COLO829 (cell line): ENCODE measurements at places on chromosomes 4 and X.

DNA sequence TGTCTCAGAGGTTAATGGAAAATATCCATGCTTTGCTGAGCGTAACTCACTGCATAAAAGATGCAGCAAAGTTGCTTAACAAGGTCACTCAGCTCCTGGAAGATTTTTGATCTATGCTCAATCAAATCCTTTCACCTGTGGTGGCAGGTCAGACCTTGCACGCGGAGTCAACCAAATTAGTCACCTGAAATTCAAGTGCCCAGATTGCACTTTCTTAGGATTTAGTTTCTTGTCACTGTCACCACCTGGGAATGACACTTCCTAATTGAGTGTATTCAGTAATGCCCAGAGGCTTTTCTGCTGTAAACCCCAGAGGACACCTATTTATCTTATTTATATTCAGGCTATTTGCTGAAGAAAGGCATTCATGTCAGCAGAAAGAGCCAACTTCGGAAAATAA is 215.8 kb upstream of the SMIM31 start:
- DNase-seq, result no peak

GRCh38 chrX:15215366-15215765 is 54.5 kb downstream of the ASB9 start:
- DNase-seq, result no peak

DNA sequence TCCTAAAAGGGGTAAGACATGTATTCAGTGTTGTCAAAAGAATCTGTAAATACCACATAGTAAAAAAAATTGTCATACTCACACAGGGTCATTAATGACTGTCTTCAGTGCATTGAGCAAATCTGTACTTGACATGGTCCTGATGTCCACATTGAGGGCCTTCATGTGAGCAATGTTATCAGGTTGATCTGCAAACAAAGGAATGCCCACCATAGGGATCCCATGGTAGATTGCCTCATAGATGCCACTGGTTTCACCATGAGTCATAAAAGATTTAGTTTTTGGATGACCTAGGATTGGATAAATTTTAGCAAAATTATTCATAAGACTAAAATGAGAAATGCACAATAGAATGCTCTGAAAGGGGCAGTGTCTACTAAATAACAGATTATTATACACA is 38.1 kb upstream of the UGT2B15 start:
- no peak for DNase-seq

GRCh38 chr4:37623125-37623524 is 63.1 kb downstream of the RELL1 start:
- no peak for DNase-seq

- no peak for DNase-seq
These were observed 25.6 kb upstream of the ABCB7 start for GRCh38 chrX:75181721-75182120.

DNA sequence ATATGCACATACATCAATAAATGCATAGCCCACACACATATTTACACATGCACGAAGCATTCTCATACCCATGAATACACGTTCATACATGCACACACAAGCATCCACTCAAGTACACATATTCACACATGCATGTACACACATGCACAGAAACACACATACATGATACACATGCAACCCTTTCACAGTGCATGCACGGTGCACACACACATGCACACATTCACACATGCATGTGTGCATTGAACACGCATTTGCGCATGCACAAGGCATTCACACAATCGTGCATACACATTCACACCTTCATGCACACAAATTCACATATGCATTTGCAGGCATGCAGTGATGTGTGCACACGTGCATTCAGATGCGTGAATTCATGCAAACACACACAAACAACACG is 324.5 kb downstream of the DHRSX start:
- DNase-seq, result no peak

GRCh38 chrX:20906571-20906970 is 467.6 kb upstream of the CNKSR2 start:
- DNase-seq, result no peak

GRCh38 chr4:154399259-154399974 is 92.2 kb downstream of the DCHS2 start:
- DNase-seq, result peak; percentile 78

GRCh38 chrX:79170476-79171035 is 26.1 kb downstream of the GPR174 start:
- DNase-seq, result no peak

DNA sequence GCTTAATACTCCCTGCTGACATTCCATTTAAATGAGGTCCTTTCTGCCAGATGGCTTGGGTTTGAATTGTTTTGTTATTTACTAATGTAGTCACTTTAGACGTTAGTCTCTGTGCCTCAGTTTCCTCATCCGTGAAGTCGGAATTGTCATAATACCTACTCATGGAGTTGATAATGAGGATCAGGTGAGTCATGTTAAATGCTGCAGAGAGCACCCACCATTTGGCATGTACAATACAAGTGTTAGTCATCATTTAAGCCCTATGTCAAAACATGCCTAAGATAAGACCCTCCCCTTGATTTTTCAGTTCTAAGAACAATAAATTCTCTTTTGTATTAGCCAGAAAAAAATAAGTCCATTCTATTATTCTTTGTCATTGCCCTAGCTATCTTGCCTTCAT is 534.8 kb upstream of the HTR2C start:
- no peak for DNase-seq

DNA sequence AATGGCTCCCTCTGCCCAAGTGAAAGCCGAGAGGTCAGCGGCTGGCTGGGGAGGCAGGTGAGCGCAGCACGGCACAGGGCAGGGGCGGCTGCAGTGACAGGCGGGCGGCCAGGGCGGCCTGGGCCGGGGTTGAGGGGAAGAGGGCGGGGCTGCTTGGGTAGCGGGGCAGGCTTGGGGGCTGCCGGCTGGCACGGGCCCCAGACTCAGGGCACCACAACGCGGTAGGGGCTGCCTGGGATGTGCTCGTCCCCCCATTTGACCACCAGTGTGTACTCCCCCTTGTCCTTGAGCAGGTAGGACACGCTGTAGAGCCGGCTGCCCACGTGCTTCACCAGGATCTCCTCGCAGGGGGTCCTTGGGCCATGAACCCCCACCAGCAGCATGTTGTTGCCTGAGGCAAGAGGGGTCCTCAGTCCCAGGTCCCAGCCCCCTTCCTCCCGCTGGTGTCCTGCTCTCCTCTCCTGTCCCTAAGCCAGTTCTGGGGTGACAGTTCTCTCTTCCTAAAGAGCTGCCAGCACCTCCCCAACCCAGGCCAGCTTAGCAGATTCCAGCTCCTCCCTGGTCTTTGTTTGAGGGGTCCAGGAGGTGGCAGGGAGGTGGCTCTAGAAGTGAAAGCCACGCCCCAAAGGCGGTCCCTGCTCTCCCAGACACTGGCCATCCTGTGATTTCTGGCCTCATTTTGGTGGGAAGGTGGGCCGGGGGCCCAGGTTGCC is 25.6 kb downstream of the FLNA start:
- DNase-seq, result no peak

- DNase-seq, result no peak
These were observed 44.1 kb upstream of the SEC24B start for GRCh38 chr4:109389369-109390114.

DNA sequence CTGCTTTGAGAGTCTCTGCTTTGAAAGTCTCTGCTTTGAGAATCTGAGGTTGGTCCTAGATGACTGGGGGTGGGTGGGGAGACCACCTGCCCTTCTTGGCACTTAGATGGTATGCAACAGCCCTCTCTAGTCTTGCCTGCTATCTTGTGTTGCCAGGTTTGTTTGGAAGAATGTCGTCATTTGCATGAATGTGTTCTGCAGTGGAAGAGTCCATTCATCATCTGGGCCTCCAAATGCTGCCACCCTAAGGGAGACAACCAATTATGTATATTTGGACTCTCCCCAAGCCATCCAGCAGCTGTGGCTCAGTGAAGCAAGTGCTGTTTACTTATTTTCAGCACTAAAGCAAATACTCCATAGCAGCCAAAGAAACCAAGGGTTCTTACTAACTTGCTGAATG is 44.6 kb upstream of the TRPC5OS start:
- DNase-seq, result no peak

GRCh38 chr4:121428721-121429120 is 47.9 kb upstream of the QRFPR start:
- DNase-seq, result peak; percentile 66

- peak; percentile 1 for DNase-seq
These were observed 45.9 kb upstream of the ALG13 start for GRCh38 chrX:111634823-111635729.

- DNase-seq, result no peak
These were observed 45.5 kb upstream of the PRKG2 start for GRCh38 chr4:81260443-81261101.

GRCh38 chr4:1901127-1901526 is 29.9 kb downstream of the NSD2 start:
- DNase-seq, result no peak

DNA sequence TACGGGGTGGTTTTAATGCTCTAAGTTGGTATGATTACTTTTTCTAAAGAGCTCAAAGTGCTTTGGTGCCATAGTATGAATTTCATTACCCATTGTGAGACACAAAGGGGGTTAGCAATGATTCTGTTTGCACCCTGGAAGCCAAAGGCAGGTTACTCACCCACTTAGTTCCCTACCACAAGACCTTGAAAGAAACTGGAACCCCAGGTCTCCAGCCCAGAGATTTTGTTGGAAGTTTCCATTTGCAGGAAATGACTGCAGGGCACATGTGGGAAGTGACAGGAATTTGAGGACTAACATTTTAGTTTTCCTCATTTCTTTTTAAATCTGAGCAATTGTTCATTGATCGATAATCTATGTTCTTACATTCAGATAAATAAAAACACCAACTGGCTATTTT is 1.8 kb upstream of the HS3ST1 start:
- no peak for DNase-seq

GRCh38 chr4:37476256-37476655 is 209.9 kb downstream of the RELL1 start:
- no peak for DNase-seq

GRCh38 chr4:152780267-152780778 is 569 bp downstream of the ARFIP1 start:
- DNase-seq, result no peak

GRCh38 chrX:124414281-124414680 is 67.9 kb downstream of the SH2D1A start:
- DNase-seq, result no peak

- no peak for DNase-seq
These were observed 151.0 kb upstream of the DKK2 start for GRCh38 chr4:107187091-107187490.

GRCh38 chr4:8252301-8253173 is 17.0 kb upstream of the HTRA3 start:
- no peak for DNase-seq

DNA sequence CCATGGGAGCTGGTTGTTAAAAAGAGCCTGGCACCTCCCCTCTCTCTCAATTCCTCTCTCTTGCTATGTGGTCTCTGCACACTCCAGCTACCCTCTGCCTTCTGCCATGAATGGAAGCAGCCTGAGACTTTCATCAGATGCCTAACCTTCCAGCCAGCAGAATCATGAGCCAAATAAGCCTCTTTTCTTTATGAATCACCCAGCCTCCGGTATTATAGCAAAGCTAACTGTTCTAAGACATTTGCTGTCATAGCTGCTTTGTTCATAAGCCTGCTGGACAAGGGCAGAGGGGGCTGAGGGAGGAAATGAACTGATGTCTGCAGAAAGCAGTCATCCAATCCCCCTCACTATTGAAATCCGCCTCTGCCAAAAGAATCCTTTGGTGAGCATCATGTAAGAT is 196.7 kb downstream of the ZNF330 start:
- DNase-seq, result no peak

DNA sequence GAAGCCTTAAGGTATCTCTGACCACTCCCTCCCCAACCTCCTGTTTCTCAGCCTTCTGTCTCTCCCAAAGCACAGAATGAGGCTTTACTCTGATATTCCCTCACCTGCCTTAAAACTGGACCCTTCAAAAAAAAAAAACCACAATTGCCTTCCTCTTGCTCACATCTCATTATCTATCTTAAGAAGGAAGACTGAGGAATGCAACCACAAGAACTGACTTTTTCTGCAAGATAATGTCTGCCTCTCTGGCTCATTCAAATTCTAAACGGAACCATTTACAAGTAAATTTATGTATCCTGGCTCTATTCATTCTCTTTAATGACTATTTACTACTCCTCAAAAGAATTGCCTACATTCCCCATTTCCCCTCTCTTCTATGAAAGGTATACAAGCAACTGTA is 545.5 kb upstream of the HTR2C start:
- DNase-seq, result no peak

GRCh38 chrX:23372220-23372902 is 37.7 kb downstream of the PTCHD1 start:
- DNase-seq, result no peak

- no peak for DNase-seq
These were observed 101.4 kb downstream of the TBC1D19 start for GRCh38 chr4:26685250-26685649.

- no peak for DNase-seq
These were observed 4.5 kb downstream of the HPGD start for GRCh38 chr4:174517502-174518445.

- no peak for DNase-seq
These were observed 92.0 kb downstream of the PRKX start for GRCh38 chrX:3621414-3621813.

DNA sequence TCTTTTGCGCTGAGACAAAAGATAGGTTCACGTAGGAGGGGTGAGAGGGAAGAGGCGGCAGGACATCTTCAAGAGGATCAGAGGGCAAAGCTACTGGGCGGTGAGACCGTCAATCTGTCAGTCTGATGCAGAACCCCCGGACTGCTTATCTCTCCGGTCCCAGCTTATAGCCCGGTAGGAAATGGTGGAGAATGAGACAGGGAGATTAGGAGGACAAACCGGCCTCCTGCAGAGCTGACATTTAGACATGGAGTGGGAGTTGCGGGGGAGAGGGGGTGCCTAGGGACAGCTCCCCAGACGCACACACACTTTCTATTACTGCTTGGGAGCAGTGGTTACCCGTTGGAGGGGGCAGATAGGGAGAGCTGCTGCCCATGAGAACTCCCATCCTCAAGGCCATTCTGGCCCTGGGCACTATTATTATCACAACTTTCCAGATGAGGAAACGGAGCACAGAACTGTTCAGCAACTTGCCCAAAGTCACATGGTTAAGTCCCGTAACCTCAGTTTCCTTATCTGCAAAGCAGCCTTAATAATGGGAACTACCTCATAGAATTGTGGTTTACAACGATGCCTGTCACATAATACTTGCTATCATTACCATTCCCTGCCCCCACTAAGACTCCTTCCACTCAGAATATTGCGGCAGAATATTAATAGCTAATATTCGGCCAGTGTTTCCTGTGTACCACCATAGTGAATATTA is 1.1 kb upstream of the HDAC6 start:
- DNase-seq, result no peak

DNA sequence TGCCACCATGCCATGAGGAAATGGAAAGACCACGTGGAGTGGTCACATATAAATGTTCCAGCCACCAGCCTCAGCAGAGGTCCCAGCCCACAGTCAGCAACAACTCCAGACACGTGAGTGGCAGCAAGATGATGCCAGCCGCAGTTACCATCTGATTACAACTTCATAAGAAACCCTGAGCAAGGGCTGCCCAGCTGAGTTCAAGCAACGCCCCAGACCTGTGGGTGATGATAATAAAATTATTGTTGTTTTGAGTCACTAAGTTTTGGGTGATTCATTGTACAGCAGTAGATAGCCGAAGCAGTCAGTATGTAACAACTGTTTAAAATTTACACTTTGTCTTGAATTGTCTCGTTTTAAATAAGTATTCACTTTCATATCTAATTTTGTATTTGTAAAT is 5.8 kb upstream of the CCNG2 start:
- DNase-seq, result no peak

- no peak for DNase-seq
These were observed 4.3 kb downstream of the SLC9A7 start for GRCh38 chrX:46754586-46755061.

- DNase-seq, result no peak
These were observed 50.6 kb downstream of the JADE1 start for GRCh38 chr4:128859887-128860677.
